Esophagus muscularis mucosa (tissue), 4 donors: ENCODE measurements at places on chromosomes 1 and 21. TPM values are rescaled to one million over a fixed set of nuclear protein-coding genes. Genes with fewer than 3 reads are reported as not detected.
A peak's percentile ranks its signal among the peaks of the same experiment; 100 is the strongest.

GRCh38 chr1:9453779-9454418 lies 85.4 kb upstream of the SLC25A33 start:
- H3K4me1 ChIP-seq: peaks cover 34% of the 10 kb centered on the region
- no peaks in the 10 kb centered on the region for H3K27me3 ChIP-seq
- DNase-seq: no peak
- H3K36me3 ChIP-seq: no peaks in the 10 kb centered on the region

DNA sequence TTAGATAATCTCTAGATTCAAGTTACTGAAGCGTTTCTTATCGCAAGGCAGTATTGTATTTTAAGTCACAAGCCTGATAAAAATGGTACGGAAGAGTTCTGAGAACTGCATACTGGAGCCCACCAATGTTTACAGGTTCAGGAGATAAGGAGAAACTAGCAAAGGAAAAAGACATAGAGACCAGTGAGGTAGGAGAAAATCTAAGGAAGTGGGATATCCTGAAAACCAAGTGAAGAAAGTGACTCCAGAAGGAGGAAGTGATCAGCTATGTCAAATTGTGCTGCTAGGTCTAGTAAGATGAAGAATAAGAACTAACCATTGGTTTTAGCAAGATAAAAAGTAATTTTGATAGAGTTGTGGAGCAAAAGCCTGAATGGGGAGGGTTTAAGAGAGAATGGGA lies 31.0 kb upstream of the ACADM start:
- no peaks in the 10 kb centered on the region for H3K27me3 ChIP-seq
- no peak for DNase-seq
- no peaks in the 10 kb centered on the region for H3K36me3 ChIP-seq
- H3K27ac ChIP-seq: no peak overlapping the region
- H3K4me3 ChIP-seq: no peak overlapping the region

- H3K4me3 ChIP-seq: peak overlapping the region; percentile 71
- no peaks in the 10 kb centered on the region for H3K36me3 ChIP-seq
- no peaks in the 10 kb centered on the region for H3K27me3 ChIP-seq
- peaks cover 42% of the 10 kb centered on the region for H3K4me1 ChIP-seq
Measured at GRCh38 chr1:164563721-164564360, 4.9 kb downstream of the PBX1 start.

DNA sequence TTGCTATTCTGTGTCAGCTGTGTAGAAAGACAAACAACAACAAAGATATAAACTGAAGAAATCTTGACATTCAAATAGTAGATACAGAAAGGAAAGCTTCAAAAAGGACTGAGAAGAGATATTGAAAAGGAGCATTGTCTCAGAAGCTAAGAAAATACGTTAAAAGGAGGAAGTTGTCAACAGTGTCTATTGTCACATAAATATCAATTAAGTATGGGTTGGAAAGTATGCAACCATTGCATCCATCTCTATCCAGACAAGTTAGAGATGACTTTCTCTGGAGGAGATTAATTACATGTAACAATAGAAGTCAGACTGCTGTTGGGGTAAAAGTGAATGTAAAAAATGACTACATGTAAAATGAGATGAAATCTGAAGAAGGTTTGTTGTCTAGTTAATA lies 29.7 kb upstream of the BRINP3 start:
- no peaks in the 10 kb centered on the region for H3K36me3 ChIP-seq
- H3K4me1 ChIP-seq: no peaks in the 10 kb centered on the region

DNA sequence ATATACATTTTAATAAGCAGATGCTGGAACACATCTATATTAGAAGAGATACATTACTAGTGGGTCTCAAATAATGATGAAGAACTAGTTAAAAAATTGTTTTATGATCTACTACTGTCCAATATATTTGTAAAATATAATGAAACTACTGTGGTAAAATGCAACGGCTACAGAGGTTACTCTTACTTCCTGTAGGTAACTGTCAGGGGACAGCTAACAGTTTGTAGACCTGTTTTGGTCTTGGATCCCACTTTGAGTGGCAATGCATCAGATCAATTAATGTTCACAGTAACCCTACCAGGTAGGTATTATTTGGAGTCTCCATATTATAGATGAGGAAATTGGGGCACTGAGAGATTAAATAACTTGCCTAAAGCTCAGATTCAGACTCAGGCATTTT lies 26.7 kb upstream of the MYSM1 start:
- H3K4me3 ChIP-seq: no peak overlapping the region
- H3K27me3 ChIP-seq: no peaks in the 10 kb centered on the region
- H3K27ac ChIP-seq: no peak overlapping the region
- DNase-seq: no peak

GRCh38 chr1:36622741-36623648 lies 140.3 kb upstream of the CSF3R start:
- H3K4me1 ChIP-seq: no peaks in the 10 kb centered on the region
- no peak overlapping the region for H3K27ac ChIP-seq
- DNase-seq: no peak
- H3K4me3 ChIP-seq: no peak overlapping the region

DNA sequence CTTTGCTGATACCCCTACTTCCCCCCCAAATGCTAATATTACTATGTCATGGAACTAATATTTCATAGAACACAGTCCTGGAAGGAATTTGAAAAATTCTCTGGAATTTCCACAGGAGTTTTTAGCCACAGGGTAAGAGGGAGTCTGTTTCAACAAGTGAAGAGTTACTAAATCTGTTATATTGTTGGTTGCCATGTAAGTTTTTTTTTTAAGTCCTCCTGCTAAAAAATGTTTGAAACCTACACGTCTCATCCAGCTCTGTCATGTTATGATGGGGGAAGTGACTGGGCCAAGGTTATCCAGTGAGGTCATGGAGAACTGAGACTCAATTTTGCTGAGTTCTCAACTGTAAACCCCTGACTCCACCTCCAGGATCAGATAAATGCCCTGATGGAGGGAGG lies 60.8 kb upstream of the USP24 start:
- no peaks in the 10 kb centered on the region for H3K27me3 ChIP-seq
- H3K4me1 ChIP-seq: peaks cover 29% of the 10 kb centered on the region
- no peak for DNase-seq
- H3K36me3 ChIP-seq: no peaks in the 10 kb centered on the region

DNA sequence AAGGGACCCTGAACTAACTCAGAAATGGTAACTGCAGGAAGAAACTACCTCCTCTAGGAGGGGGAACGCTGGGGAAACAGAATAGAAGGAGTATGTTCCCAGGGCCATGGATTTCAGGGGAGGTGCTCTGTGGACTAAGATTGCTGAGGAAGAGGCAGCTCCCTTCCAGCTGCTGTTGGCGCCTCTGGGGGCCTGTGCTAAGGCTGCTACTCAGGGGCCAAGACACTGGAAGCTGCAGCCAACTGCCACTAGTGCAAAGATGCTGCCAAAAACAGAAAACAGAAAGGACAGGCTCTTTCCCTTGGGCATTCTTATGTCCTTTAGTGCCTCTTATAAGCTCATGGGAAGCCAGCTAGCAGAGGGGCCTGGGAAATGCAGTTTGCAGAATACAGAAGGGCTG lies 58.0 kb upstream of the SGIP1 start:
- no peaks in the 10 kb centered on the region for H3K27me3 ChIP-seq
- no peak for DNase-seq
- H3K4me1 ChIP-seq: no peaks in the 10 kb centered on the region
- no peak overlapping the region for H3K4me3 ChIP-seq
- H3K36me3 ChIP-seq: no peaks in the 10 kb centered on the region
- H3K27ac ChIP-seq: no peak overlapping the region

GRCh38 chr1:155042789-155043188 lies 8.3 kb upstream of the ADAM15 start:
- H3K36me3 ChIP-seq: no peaks in the 10 kb centered on the region
- no peak overlapping the region for H3K4me3 ChIP-seq
- H3K27ac ChIP-seq: no peak overlapping the region
- H3K4me1 ChIP-seq: peaks cover 22% of the 10 kb centered on the region
- no peaks in the 10 kb centered on the region for H3K27me3 ChIP-seq

DNA sequence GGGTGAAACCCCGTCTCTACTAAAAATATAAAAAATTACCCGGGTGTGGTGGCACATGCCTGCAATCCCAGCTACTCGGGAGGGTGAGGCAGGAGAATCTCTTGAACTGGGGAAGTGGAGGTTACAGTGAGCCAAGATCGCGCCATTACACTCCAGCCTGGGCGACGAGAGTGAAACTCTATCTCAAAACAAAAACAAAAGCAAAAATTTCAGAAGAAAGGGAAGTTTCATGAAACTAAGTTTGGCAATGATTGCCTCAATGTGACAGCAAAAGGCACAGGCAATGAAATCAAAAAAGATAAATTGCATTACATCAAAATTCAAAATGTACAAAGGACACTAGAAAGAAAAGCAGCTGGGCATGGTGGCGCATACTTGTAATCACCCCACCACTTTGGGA lies 40.1 kb downstream of the BTF3L4 start:
- DNase-seq: no peak
- H3K4me3 ChIP-seq: no peak overlapping the region
- peaks cover 4% of the 10 kb centered on the region for H3K36me3 ChIP-seq
- H3K27ac ChIP-seq: no peak overlapping the region
- H3K4me1 ChIP-seq: no peaks in the 10 kb centered on the region
- no peaks in the 10 kb centered on the region for H3K27me3 ChIP-seq

GRCh38 chr1:223748773-223749733 lies 36.7 kb downstream of the CAPN2 start:
- no peaks in the 10 kb centered on the region for H3K27me3 ChIP-seq
- peaks cover 30% of the 10 kb centered on the region for H3K4me1 ChIP-seq
- peak overlapping the region; percentile 74 for H3K27ac ChIP-seq
- peak; percentile 94 for DNase-seq
- peaks cover 45% of the 10 kb centered on the region for H3K36me3 ChIP-seq

- no peak overlapping the region for H3K4me3 ChIP-seq
- H3K27me3 ChIP-seq: no peaks in the 10 kb centered on the region
- DNase-seq: no peak
Measured at GRCh38 chr1:65955503-65955902, 162.8 kb downstream of the PDE4B start.

DNA sequence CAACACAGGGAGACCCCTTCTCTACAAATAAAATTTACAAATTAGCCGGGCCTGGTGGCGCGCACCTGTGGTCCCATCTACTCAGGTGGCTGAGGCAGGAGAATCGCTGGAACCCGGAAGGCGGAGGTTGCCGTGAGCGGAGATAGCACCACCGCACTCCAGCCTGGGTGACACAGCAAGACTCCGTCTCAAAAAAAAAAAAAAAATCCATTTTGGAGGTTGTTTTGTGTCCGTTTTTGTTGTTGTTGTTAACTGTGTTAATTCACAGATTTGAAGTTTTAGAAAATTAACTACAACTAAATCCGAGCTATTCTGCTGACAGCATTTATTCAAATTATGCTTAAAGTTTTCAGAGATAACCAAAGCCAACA lies 618 bp downstream of the CLCC1 start:
- no peaks in the 10 kb centered on the region for H3K36me3 ChIP-seq
- DNase-seq: no peak
- no peaks in the 10 kb centered on the region for H3K27me3 ChIP-seq

- H3K36me3 ChIP-seq: no peaks in the 10 kb centered on the region
- H3K27ac ChIP-seq: no peak overlapping the region
- no peaks in the 10 kb centered on the region for H3K27me3 ChIP-seq
- H3K4me3 ChIP-seq: no peak overlapping the region
- DNase-seq: no peak
Measured at GRCh38 chr1:62917805-62918204, 133.9 kb downstream of the ATG4C start.

GRCh38 chr1:236280438-236281197 lies 1.1 kb downstream of the ERO1B start:
- H3K27me3 ChIP-seq: no peaks in the 10 kb centered on the region
- peaks cover 9% of the 10 kb centered on the region for H3K4me1 ChIP-seq
- peak overlapping the region; percentile 87 for H3K27ac ChIP-seq
- no peaks in the 10 kb centered on the region for H3K36me3 ChIP-seq

GRCh38 chr1:198865319-198865718 lies 226.5 kb downstream of the PTPRC start:
- no peaks in the 10 kb centered on the region for H3K4me1 ChIP-seq
- no peak overlapping the region for H3K4me3 ChIP-seq
- no peaks in the 10 kb centered on the region for H3K27me3 ChIP-seq
- no peak overlapping the region for H3K27ac ChIP-seq
- no peak for DNase-seq

DNA sequence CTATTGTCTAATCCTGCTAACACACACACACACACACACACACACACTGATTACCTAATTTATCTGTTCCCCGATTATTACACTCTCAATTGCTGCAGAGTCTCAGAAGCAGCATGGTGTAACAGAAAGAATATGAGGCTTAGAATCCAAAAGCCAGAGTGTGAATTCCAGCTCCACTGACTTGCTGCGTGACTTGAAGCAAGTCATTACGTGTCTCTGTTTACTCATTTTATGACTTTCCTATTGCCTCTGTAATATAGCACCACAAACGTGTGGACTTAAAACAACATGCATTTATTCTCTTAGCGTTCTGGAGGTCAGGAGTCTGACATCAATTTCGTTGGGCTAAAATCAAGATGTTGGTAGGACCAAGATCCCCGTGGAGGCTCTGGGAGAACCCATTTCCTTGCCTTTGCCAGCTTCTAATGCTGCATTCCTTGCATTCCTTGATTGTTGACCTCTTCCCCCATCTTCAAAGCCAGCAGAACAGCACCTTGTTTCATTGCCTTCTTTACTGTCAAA lies 55.9 kb upstream of the ATP5PO start:
- peaks cover 25% of the 10 kb centered on the region for H3K4me1 ChIP-seq
- no peaks in the 10 kb centered on the region for H3K27me3 ChIP-seq
- H3K27ac ChIP-seq: no peak overlapping the region
- H3K36me3 ChIP-seq: no peaks in the 10 kb centered on the region

DNA sequence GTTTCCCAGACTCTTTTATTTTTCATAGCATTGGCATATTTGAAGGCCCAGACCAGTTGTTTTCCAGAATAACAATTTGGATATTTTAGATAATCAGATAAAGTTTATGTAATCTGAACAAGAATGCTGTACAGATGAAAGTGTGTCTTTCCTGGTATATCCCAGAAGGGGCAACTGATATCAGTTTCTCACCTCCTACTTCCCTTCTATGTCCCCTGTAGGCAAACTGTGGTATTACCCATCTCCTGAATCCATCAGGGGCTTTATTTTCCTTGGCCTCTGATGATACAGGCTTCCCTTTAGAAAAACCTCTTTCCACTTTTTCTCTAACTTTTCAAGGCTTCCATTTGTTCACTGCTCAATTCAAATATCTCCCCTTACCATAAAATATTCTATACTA lies 87.5 kb upstream of the RGS1 start:
- no peak overlapping the region for H3K4me3 ChIP-seq
- H3K27me3 ChIP-seq: no peaks in the 10 kb centered on the region
- DNase-seq: no peak
- no peaks in the 10 kb centered on the region for H3K36me3 ChIP-seq
- peaks cover 8% of the 10 kb centered on the region for H3K4me1 ChIP-seq
- H3K27ac ChIP-seq: peak overlapping the region; percentile 85

GRCh38 chr1:199399996-199400724 lies 627.4 kb upstream of the NR5A2 start:
- DNase-seq: no peak
- no peak overlapping the region for H3K27ac ChIP-seq
- H3K4me3 ChIP-seq: no peak overlapping the region
- no peaks in the 10 kb centered on the region for H3K27me3 ChIP-seq

GRCh38 chr1:154845174-154845573 lies 24.9 kb downstream of the KCNN3 start:
- no peak overlapping the region for H3K27ac ChIP-seq
- no peaks in the 10 kb centered on the region for H3K27me3 ChIP-seq
- H3K36me3 ChIP-seq: no peaks in the 10 kb centered on the region
- no peak for DNase-seq

- no peak overlapping the region for H3K27ac ChIP-seq
- H3K36me3 ChIP-seq: no peaks in the 10 kb centered on the region
- DNase-seq: no peak
- no peaks in the 10 kb centered on the region for H3K4me1 ChIP-seq
- no peak overlapping the region for H3K4me3 ChIP-seq
- H3K27me3 ChIP-seq: no peaks in the 10 kb centered on the region
Measured at GRCh38 chr1:14592004-14592631, 6.4 kb upstream of the KAZN start.

The CD1C gene
- 0.69 TPM for total RNA-seq

The NGF gene
- total RNA-seq: 2.9 TPM

The AKR7A3 gene
- total RNA-seq: 0.13 TPM

The ETNK2 gene
- total RNA-seq: 15.3 TPM

The VSIG8 gene
- not detected for total RNA-seq

The KRTAP11-1 gene
- not detected for total RNA-seq
